Esophagus squamous epithelium (tissue), 5 donors: ENCODE measurements at places on chromosomes 7 and 10.

DNA sequence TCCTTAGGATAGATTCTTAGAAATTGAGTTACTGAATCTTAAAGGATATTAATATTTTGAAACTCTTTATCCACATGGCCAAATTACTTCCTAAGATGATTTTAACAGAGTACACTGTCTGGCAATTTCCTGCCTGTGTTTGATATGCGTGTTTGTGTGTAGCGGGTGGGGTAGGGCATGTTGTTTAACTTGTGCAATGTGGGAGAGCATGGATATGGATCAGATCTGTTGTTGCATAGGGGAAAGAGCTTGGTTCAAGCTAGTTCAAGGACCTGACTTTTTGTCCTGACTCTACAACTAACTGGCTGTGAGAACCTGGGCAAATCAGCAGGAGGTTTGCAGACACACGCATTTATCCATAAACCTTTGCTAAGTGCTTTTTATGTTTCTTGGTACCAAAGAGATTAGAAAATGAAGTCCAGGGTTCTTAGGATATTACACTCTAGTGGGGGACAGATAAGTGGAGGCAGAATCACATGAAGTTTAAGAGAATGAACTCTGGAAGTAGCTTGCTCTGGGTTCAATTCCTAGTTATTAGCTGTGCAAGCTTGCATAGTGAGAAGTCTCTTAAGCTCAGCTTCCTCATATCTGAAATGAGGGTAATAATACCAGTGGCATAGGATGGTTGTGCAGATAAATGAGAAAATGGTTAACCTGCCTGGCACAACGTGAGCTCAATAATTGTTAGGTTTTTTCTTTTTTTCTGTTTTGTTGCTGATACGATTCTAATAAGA is 96.3 kb upstream of the PRR15 start:
- no peak for DNase-seq

GRCh38 chr10:90963331-90963730 is 42.4 kb upstream of the ANKRD1 start:
- no peak for DNase-seq

DNA sequence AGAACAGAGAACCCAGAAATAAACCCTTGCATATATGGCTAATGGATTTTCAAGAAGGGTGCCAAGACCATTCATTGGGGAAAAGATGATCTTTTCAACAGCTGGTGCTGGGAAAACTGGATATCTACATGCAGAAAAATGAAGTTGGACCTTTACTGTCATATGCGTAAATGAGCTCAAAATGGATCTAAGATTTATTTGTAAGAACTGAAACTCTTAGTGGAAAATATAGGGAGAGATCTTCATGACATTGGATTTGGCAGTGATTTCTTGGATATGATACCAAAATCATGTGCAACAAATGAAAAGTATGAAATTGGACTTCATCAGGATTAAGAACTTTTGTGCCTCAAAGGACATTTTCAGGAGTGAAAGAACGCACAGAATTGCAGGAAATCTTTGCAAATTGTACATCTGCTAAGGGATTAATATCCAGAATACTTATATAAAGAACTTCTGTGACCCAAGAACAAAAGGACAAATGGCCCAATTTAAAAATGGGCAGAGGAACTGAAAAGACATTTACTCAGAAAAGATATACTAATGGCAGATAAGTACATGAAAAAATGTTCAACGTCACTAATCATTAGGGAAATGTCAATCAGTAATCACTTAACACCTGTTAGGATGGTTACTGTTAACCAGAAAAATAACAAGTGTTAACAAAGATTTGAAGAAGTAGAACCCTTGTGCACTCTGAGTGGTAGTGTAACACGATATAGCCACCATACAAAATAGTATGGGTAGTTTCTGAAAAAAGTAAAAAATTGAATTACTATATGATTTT is 6.1 kb downstream of the DBF4 start:
- DNase-seq, result no peak

DNA sequence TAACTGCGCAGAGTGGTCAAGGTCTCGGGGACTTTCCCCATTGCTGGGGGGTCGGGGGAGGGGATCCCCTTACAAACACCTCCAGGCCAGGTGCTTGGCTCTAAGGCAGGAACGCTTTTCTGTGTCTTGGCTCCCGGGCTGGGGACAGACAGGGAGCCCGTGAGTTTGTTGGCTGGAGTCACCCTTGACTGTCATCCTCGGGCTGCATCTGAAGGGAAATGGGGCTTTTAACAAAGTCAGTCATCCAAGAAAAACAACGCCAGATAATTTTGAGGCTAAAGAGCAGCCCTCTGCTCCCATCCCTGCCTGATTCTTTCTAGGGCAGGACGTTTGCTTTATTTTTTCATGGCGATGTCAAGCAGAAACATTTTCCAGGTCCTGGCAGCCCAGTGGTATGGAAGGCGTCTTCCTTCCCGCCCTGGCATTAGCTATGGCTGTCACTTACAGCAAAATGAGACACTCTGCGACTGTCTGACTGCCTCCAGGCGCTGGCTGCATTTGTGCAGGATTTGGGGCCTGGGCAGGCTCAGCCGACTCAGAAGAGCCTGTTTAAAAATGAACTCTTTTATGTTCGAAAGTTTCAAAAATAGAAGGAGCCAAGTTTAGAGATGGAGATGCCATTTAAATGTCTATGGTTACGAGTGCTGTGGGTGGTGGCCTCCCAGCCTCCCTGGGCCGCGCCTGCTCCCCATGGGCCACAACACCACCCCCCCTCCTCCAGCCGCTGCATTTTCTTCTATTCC is 54.7 kb upstream of the TNS3 start:
- DNase-seq, result no peak

DNA sequence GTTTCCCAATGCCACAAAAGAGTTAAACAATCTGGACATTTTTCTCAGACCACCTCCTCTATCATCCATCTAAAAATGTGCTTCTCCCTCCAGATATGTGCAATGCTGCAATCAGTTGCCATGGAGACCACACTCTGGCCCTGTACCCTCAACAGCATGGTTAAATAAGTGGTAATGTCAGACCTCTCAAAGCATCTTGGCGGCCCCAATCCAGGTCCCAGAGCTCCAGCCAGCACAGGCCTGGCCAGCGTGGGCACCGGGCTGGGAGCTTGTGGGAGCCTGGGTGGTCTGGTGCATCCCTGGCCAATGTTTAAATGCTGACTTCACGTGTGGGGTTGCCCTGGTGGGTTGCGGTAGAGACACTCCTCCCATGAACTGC is 362.9 kb upstream of the ZNF32 start:
- no peak for DNase-seq

DNA sequence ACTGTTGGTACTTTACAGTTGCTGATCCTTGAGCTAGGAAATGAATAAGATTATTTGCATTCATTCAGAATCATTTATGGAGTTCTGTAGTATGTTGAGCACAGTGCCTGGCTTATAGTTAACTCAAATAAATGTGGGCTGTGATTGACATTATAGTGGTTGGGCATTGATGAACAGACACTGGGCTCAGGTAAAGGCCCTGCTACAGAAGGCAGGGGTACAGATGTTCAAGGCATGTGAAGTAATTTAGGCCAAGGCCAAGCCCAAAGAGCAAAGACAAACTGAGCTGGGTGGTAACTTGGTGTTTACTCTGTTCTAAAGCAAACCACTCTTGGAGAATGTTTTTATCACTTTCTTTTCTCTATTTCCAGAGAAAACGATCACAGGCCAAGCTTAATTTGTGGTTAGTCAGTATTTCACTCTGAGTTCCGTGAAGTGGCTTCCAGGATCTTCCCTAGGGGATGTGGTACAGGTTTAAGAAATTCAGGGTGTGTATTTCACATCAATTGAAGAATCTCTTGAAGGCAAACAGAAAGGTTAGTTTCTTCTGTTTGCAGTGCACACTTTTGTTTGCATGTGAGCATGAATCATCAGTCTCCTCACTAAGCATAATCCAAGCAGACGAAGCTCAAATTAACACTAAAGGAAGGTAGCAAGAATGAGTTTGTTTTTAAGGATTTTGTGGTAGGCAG is 113.9 kb upstream of the PRR15 start:
- DNase-seq, result no peak

DNA sequence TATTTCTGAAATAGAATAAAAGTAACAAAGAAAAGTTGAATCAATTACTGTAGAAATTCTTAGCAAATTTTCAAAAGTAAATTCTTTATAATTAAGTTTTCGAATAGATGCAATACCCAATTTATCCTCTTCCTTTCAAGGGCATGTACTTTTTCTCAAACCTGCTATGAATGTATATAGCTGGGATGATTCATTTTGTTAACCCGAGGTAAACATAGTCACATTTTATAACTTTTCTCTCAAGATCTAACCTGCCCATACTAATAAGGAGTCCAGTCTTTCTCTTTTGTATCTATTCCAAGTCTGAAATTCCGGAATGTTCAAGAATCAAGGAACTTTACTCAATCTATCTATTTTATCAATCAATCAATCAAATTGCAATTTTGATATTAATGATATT is 1072.9 kb downstream of the REEP3 start:
- no peak for DNase-seq

- no peak for DNase-seq
Observed at GRCh38 chr10:3220853-3221252, 48.3 kb upstream of the PITRM1 start.

DNA sequence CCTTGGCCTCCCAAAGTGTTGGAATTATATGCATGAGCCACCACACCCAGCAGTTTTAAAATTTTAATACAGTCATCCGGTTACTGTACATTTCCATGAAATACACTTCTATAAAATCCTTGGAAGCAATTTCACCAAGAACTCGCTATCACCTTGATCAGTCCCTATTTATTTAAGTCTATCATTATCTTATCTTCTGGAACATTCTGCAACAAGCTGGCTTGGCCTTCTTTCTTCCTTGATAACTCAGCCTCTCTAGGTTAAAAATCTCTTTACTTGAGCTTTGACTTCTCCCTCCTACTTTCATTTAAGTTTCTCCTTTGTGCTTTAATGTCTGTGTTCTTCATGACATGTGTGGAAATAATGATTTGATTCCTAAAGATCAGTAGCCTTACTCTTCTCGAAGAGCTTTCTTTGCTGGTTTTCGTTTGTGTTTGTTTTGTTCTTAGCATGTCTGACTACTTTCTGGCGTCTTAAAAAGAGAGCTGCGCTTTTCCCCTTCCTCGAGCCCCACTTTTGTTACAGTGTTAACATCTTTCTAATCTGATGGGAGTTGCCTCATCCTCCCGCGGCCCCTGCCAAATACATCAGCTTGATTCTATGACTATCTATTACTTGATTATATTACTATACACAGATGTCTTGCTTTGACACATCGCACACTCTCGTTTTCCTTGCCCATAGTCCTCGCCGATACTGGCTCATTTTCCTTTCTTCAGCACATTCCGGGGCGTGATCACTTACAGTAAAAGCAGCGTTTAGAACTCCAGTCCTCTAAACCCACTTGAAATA is 11.1 kb upstream of the CALML5 start:
- no peak for DNase-seq

- no peak for DNase-seq
Observed at GRCh38 chr7:157527686-157528085, 190.9 kb downstream of the DNAJB6 start.

DNA sequence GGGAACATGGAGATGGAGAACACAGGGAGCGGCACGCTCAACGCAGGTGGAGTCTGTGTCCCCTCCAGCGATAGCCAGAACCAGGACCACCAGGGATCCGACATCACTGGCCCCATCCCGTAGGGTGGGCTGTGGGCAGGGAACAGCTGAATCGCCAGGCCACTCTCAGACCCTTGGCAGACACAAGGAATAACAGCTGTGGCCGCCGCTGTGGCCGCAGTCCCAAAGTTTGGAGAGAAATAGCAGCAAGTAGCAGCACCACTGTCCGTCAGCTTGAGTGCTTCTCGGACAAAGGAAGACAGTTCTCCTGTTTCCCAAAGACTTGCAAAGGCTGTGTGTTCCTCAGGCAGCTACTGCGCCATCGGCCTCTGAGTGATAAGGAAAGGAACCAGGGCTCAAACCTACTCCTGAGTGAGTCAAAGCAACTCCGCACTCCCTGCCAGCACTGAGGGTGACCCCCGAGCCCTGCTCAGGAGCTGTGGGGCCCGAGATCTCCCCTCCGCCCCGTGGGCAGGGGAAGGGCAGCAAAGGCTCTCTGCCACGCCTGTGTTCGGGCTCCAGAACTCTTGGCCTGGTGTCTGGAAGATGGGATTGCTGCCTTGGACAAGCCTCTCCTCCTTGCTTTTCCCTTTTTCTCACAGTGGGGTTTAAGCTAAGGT is 82.3 kb upstream of the FAM20C start:
- DNase-seq, result no peak

- no peak for DNase-seq
Observed at GRCh38 chr7:55898287-55898686, 11.0 kb downstream of the ZNF713 start.

- no peak for DNase-seq
Observed at GRCh38 chr10:48529331-48529730, 75.5 kb downstream of the ARHGAP22 start.

DNA sequence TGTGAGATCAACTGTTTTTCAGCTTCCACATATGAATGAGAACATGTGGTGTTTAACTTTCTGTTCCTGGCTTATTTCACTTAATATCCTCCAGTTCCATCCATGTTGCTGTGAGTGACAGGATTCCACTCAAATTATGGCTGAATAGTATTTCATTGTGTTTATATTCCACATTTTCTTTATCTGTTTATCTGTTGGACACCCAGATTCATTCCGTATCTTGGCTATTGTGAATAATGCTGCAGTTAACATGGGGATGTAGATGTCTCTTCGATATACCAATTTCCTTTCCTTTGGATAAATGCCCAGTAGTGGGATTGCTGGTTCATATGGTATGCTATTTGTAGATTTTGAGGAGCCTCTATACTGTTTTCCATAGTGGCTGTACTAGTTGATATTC is 47.9 kb downstream of the GALNT11 start:
- no peak for DNase-seq

DNA sequence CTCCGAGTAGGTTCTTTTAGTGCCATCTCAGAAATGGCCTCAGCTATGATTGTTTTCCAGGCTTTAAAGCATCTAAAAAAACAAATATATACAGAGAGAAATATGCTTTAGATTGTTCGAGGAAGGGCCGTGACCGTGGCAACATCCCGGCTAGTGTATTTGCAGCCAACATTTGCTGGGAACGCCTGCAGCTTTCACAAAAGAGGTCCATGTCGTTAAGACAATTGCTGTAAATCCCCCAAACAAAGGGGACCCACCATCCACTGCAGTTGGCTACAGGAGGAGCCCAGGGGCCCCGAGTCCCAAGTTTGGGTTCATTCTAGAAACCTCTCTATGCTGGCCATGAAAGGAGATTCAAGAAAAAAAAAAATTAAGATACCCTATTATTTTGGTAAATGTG is 152.8 kb upstream of the TCF7L2 start:
- DNase-seq, result no peak

DNA sequence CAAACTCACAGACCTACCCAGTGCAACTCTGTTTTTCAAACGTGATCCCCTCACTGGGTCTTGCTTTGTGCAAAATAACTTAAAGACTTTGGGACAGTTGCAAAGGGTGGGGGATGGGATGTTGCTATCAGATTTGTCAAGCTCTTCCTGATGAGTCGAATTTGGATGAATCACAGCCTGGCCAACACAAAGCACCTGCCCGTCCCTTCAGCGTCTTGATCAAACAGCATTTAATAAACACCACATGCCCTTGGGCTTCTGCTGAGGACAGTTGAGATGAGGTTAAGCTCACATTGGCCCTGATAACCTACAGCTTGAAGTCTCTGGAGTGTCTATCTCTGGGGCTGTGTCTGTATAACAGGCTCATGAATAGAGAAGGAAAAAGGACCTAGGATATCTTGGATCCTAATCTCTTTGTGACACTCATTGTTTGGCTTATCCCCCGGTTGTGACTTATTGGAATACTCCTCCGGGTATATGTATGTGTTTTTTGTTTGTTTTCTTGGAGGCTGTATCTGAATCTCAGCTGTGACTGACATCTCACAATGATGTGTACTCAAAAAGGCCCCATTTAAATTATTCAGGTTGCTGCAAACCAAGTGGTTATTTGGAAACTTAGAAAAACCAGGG is 132.6 kb upstream of the NAMPT start:
- DNase-seq, result no peak
